ENCODE measurements at places on chromosomes 4 and X. TPM values are rescaled to one million over a fixed set of nuclear protein-coding genes. Genes with fewer than 3 reads are reported as not detected.

SH3D19 gene
- polyA plus RNA-seq, result 44.1 TPM

UGT8 gene
- polyA plus RNA-seq, result not detected

SH3TC1 gene
- polyA plus RNA-seq, result 3.4 TPM

CLCN4 gene
- polyA plus RNA-seq, result 0.67 TPM

MAGEC3 gene
- polyA plus RNA-seq, result 4.8 TPM

Data from aorta (tissue), 5 donors.